Anterior cingulate cortex (tissue), 58 donors: ENCODE measurements at places on chromosomes 4 and X.

DNA sequence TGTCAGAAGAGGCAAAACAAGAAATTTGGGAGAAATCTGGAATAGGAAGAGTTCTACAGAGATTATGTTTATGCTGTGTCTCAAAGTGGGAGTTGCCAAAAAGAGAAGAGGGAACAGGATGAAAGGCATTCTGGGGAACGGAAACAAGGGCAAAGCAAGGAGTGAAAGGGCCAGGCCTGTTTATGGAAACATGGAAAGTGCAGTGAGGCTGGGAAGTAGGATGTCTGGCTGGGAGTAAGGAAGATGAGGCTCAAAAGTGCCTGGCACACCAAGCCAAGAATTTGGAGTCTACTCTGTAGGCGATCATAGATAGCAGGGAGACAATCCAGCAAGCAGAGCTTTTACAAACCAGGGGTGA is 1.8 kb upstream of the CUL4B start:
- DNase-seq = no peak

GRCh38 chr4:177718514-177718913 is 276.3 kb upstream of the AGA start:
- DNase-seq = no peak

- no peak for DNase-seq
Observed at GRCh38 chr4:73181231-73181630, 77.4 kb downstream of the ANKRD17 start.

DNA sequence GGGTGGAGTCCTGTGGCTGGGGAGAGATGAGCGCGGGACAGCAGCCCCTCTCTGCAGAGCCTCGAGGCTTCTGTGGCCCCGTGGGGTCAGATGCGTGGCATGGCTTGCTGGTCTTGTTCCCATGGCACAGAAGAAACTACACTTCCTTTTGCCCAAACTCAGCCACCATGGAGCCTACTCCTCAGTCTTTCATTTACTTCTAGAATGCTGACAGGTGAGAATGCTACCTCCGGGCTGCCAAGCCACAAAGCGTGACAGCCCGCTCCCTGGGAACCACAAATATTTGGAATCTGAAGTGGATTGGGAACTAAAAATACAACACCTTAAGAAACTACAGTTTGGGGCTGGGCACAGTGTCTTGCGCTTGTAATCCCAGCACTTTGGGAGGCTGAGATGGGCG is 98.0 kb downstream of the TRAPPC11 start:
- DNase-seq = no peak

DNA sequence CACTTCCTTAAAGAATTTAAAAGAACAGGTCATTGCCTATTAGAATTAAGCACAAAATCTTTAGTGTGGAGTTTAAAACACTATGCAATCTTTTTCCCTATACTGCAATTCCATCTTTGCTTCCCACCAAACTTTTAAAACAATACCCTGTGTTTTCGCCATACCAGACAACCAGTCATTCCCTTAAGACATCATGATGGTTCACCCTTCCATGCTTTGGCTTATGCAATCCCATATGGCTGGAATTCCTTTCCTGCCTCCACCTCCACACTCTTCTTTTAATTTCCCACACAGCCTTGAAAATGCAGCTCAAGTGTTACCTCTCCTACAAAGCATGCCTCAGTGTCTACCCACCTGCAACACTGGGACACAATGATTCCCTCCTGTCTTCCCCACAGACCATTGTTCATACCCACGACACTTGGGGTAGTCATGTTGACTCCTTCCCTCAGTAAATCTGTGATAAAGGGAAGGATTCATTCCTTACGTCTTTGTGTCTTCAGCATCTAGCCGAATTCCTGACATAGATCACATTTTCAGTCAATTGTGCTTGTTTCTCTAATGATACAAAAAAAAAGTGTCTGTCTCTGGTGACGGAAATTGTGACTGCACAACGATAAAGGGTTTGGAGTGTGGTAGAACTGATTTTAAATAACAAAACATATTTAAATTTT is 166.3 kb downstream of the FNIP2 start:
- no peak for DNase-seq

DNA sequence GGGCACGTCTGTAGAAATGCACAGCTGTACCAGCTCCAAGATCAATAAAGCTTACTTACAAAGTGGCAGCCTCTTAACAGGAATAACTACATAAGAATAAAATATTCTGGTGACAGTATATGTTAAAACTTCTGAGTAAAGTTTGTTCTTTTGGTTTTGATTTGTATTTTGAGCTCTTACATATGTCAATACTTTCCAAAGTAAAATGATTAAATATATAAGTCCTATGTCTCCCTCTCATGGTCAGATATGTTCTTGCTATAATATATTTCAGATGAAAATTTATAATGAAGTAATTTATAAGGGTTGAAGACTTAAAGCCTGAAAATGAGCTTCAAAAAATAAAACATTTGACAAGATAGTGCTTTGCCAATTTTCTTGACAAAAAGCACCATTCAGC is 254.4 kb downstream of the NPFFR2 start:
- DNase-seq = no peak

DNA sequence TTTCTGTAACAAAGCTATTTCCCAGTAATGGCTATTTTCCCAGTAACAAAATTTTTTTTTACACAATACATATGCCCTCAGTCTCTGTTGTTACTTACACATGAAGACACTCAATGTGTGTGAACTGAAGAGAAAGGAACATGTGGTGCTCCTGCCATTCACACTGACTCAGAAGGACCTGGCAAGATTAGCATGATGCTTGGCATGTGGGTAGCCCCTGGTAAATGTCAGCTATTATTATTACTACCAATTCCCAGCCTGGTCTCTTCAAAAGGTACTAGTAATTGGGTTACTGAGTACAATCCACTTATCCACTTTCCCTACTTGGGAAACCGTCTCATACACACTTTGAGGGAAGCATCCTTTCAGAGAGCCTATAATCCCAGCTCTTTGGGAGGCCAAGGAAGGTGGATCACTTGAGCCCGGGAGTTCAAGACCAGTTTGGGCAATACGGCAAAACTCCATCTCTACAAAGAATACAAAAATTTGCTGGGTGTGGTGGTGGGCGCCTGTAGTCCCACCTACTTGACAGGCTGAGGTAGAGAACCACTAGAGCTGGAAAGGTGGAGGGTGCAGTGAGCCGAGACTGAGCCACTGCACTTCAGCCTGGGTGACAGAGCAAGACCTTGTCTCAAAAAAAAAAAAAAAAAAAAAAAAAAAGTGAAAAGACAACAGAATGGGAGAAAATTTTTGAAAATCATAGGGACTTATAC is 14.6 kb downstream of the RBBP7 start:
- DNase-seq = no peak

DNA sequence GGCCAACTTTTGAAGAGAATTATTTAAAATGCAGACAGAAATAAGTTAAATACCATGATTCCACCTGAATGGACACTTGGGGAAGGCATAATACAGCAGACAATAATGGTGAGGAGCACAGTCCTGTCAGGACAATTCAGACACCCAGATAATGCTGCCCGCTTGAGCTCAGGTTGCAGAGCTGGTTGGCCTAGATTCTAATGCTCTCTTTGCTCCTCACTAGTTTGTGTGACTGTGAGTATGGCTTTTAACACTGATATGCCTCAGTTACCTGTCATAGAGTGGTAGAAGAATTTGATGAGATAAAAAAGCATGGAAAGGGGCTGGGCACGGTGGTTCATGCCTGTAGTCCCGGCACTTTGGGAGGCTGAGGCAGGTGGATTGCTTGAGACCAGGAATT is 62.1 kb downstream of the SH3KBP1 start:
- DNase-seq = no peak
